A549 treated with CORT108297 at 1 μM for 4 hours (cell line): ENCODE measurements at places on chromosomes 7 and 10. TPM values are rescaled to one million over a fixed set of nuclear protein-coding genes. Genes with fewer than 3 reads are reported as not detected.

The NKX1-2 gene
- 0.02 to 0.10 TPM in 2 of 5 replicates, not detected in the others for total RNA-seq

The ANK3 gene
- 0.18 to 0.54 TPM (median 0.42 TPM) in 5 replicates for total RNA-seq

The SPAM1 gene
- not detected in 5 replicates for total RNA-seq

The LRGUK gene
- 0.29 to 0.62 TPM (median 0.35 TPM) in 5 replicates for total RNA-seq

The SPOCK2 gene
- 0.18 to 0.47 TPM (median 0.37 TPM) in 5 replicates for total RNA-seq

The NFE2L3 gene
- total RNA-seq: 8.2 to 10.4 TPM (median 8.6 TPM) in 5 replicates

The AFAP1L2 gene
- total RNA-seq: 21.0 to 29.6 TPM (median 27.0 TPM) in 5 replicates

The ZEB1 gene
- 6.1 to 9.2 TPM (median 8.6 TPM) in 5 replicates for total RNA-seq

The OGDHL gene
- 0.10 to 0.32 TPM (median 0.23 TPM) in 5 replicates for total RNA-seq

The OR13A1 gene
- total RNA-seq: not detected in 5 replicates

The COL17A1 gene
- 1.6 to 2.7 TPM (median 2.2 TPM) in 5 replicates for total RNA-seq
